ENCODE measurements at places on chromosomes 1 and 21.
A peak's percentile ranks its signal among the peaks of the same experiment; 100 is the strongest.

DNA sequence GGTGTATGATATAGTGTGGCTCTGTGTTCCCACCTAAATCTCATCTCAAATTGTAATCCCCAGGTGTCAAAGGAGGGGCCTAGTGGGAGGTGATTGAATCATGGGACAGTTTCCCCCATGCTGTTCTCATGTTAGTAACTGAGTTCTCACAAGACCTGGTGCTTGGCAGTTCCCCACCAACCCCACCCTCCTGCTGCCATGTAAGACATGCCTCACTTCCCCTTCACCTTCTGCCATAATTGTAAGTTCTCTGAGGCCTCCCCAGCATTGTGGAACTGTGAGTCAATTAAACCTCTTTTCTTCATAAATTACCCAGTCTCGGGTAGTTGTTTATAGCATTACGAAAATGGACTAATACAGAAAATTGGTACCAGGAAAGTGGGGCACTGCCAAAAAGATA, 1705.3 kb downstream of the NCAM2 start:
- H3K27ac ChIP-seq = no peak overlapping the region
- no peaks in the 10 kb centered on the region for H3K27me3 ChIP-seq
- H3K4me3 ChIP-seq = no peak overlapping the region
- ATAC-seq = no peak
- H3K36me3 ChIP-seq = no peaks in the 10 kb centered on the region

GRCh38 chr1:56557746-56558145, 21.6 kb downstream of the PLPP3 start:
- H3K36me3 ChIP-seq = no peaks in the 10 kb centered on the region
- H3K27me3 ChIP-seq = no peaks in the 10 kb centered on the region
- no peak for ATAC-seq

DNA sequence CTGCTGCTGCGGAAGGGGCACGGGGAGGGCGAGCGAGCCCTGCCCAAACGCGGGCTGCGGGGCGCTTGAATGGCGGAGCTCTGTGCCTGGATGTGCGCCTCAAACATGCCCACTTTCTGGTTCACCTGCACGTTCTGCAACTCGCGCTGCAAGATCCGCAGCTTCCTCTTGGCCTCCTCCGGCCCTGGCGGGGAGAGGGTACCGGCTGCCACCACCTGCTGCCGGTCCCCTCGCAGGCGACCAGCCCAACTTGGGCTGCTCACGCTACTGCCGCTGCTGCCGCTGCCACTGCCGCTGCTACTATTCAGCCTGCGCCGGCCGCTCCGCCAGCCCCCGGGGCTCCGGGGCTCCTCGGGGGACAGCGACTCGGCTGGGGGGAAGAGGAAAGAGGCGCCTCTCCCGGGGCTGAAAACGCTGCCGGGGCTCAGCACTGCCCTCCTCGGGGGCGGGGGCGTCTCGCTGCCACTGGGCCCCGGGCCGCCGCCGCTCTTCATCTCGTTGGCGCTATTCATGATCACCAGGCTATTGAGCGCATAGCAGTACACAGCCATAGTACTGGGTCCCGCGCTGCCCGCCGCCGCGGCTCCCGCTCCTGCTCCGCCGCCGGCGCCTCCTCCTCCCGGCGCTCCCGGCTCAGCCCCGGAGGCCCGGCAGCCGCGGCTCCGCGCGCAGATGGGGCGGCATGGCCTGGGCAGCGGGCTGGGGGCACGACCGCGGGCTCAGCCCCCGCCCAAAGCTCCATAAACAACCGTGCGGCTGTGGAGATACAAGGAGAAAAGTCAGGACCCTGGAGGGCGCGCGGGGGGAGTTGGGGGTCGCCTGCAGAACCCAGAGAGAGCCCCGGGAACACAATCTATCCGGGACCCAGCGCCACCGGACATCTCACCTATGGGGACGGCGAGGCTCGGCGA, 1.9 kb downstream of the ITPKB start:
- peak overlapping the region; percentile 100 for H3K27ac ChIP-seq
- peak; percentile 35 for ATAC-seq
- peaks cover 14% of the 10 kb centered on the region for H3K36me3 ChIP-seq
- H3K4me1 ChIP-seq = peaks cover 69% of the 10 kb centered on the region

GRCh38 chr1:29934255-29934772, 698.0 kb downstream of the PTPRU start:
- ATAC-seq = no peak
- H3K4me1 ChIP-seq = no peaks in the 10 kb centered on the region
- H3K27me3 ChIP-seq = peaks cover 41% of the 10 kb centered on the region
- H3K4me3 ChIP-seq = no peak overlapping the region
- H3K36me3 ChIP-seq = no peaks in the 10 kb centered on the region

DNA sequence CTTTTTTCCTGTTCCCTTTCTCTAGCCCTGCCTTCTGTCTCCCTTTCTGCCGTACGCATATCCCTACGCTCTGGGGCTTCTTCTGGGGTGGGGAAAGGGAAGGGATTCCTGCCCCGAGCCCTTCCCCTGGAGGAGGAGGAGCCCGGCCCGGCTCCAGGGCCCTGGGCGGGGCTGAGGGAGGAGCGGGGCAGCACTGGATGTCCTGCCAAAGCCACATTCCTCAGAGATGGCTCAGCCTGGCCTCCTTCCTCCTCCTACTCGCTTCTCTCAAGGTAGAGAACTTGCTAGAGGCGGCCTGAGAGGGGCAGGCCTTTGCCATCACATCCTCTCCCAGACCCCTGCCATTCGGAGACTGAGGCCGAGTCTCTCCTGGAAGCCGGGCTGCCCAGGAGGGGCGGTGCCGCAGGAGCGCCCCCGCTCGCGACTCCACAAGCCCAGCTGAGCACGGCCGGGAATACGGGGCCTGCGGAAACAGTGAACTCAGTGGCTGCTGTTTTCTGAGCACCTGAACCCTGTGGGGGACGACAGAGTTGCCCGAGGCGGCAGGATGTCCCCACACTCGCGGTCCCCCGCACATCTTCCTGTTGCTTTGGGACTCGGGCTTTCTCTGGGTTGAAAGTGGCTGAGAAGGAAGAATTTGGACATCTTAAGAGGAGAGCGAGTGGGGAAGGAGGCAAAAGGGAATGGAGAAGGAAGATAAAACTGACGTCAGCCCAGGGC, 12.2 kb downstream of the ADAMTSL4 start:
- no peaks in the 10 kb centered on the region for H3K27me3 ChIP-seq
- peak; percentile 89 for ATAC-seq
- H3K4me3 ChIP-seq = peak overlapping the region; percentile 64
- H3K4me1 ChIP-seq = peaks cover 86% of the 10 kb centered on the region
- peaks cover 17% of the 10 kb centered on the region for H3K36me3 ChIP-seq
- H3K27ac ChIP-seq = peak overlapping the region; percentile 100

DNA sequence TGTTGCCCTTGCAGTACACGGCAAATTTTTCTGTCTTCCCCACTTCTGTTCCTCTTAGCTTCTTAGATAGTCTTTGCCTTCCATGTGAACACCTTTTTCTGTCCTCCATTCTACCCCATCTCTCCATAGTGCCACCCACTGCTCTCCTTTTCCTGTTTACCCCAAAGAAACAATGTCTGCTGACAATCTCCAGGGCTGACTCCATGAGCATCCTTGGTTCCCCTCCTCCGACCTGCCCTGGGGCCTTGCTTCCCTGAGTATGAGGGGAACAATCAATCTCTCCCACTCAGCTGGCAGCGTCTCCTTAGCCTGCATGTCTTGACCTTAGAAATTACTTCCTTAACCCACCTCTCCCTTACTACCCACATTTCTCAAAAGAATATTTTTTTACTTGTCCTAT, 12.3 kb upstream of the MYBPHL start:
- H3K4me1 ChIP-seq = no peaks in the 10 kb centered on the region
- no peak overlapping the region for H3K4me3 ChIP-seq
- H3K36me3 ChIP-seq = peaks cover 100% of the 10 kb centered on the region
- ATAC-seq = no peak
- H3K27ac ChIP-seq = no peak overlapping the region

- no peaks in the 10 kb centered on the region for H3K36me3 ChIP-seq
- peak within 1 kb of the TSS; percentile 97 for H3K27ac ChIP-seq
Measured at GRCh38 chr1:87328272-87329050, at the start of gene LMO4. TSS of gene LMO4 (plus strand) at chr1:87328880. CDS start at chr1:87332016, 3,136 bp downstream.

DNA sequence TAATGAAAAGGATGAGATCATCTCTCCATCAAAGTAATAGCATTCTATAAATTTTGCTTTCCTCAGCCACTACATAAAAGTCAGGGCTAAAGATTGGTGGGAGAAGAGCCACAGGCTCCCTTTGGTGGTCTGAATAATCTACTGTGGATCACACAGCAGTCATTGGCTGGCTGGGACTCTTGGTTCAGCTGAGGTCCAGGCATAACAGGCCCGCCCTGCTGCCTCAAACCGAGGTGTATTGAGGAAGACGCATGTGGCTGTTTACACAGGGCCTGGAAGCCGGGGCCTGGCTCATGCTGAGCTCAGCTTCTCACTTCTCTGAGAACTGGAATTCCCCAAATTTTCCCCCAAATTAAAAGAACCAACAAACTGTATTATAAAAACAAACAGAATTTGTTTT, 139.2 kb downstream of the PTPRC start:
- no peaks in the 10 kb centered on the region for H3K4me1 ChIP-seq
- no peaks in the 10 kb centered on the region for H3K36me3 ChIP-seq
- H3K4me3 ChIP-seq = no peak overlapping the region
- H3K27ac ChIP-seq = no peak overlapping the region
- no peaks in the 10 kb centered on the region for H3K27me3 ChIP-seq

GRCh38 chr21:26969971-26970725, 3.3 kb upstream of the ADAMTS5 start:
- peaks cover 16% of the 10 kb centered on the region for H3K27me3 ChIP-seq
- H3K4me3 ChIP-seq = no peak overlapping the region
- H3K4me1 ChIP-seq = no peaks in the 10 kb centered on the region

DNA sequence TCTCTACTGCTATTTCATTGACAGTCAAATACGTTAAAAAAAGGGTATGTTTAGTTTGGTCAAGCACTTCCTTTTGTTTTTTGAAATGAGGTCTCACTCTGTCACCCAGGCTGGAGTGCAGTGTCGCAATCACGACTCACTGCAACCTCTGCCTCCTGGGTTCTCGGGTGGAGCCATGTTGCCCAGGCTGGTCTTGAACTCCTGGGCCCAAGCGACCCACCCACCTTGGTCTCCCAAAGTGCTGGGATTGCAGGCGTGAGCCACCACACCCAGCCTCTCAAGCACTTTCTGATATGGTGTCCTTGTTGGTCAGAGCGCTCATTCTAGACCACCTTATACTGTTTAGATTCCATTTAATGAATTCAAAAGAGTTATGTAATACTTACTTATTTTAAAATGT, 20.9 kb upstream of the RHBDL2 start:
- no peaks in the 10 kb centered on the region for H3K4me1 ChIP-seq
- no peaks in the 10 kb centered on the region for H3K27me3 ChIP-seq
- H3K27ac ChIP-seq = no peak overlapping the region

GRCh38 chr1:172549621-172550280, 16.8 kb downstream of the SUCO start:
- H3K36me3 ChIP-seq = no peaks in the 10 kb centered on the region
- no peak for ATAC-seq
- H3K4me3 ChIP-seq = no peak overlapping the region

GRCh38 chr1:28680151-28680550, 11.6 kb downstream of the GMEB1 start:
- H3K27me3 ChIP-seq = no peaks in the 10 kb centered on the region
- no peak overlapping the region for H3K27ac ChIP-seq
- peaks cover 42% of the 10 kb centered on the region for H3K36me3 ChIP-seq
- no peaks in the 10 kb centered on the region for H3K4me1 ChIP-seq
- no peak overlapping the region for H3K4me3 ChIP-seq
- no peak for ATAC-seq

- no peak overlapping the region for H3K4me3 ChIP-seq
- no peak overlapping the region for H3K27ac ChIP-seq
- H3K4me1 ChIP-seq = no peaks in the 10 kb centered on the region
Measured at GRCh38 chr1:206025283-206025820, 1.7 kb upstream of the CTSE start.

DNA sequence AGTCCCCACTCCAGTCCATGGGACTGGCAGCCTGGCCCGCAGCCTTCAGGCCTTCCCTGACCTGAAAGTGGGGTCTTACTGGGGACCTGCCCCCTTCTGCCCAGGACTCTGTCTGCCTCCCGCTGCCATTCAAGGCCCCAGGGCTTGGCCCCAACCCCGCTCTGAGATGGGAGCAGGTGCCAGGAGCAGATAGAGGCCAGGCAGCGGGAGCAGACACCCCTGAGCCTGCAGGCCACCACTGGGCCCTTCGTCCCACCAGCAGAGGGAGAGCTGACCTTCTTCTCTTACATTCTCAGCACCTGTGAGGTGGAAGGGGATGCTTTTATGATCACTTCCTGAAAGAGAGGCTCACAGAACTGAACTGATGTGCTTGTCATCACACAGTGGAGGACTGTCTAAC, 62.2 kb upstream of the TINAGL1 start:
- H3K4me1 ChIP-seq = no peaks in the 10 kb centered on the region
- ATAC-seq = no peak
- H3K4me3 ChIP-seq = no peak overlapping the region
- H3K27ac ChIP-seq = no peak overlapping the region
- peaks cover 6% of the 10 kb centered on the region for H3K27me3 ChIP-seq

DNA sequence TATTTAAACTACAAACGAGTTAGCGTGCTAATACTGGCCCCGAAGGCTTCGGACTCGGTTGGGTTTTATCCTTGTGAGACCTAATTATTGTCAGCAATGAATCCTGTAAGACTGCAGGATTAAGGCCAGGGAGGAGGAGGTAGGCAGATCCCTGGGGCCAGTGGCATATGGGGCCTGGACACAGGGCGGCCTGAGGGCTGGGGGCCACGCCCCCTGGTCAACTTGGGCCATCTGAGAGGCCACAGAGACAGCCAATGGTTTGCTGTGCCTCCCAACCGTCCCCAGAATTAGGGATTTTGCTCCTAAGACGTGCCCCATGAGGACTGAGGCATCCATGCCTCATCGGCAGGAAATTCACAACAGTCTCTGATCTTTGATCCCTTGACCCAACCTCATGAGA, 31.1 kb upstream of the DISP3 start:
- H3K27ac ChIP-seq = no peak overlapping the region
- ATAC-seq = no peak
- H3K4me3 ChIP-seq = no peak overlapping the region
- H3K4me1 ChIP-seq = no peaks in the 10 kb centered on the region
- peaks cover 96% of the 10 kb centered on the region for H3K27me3 ChIP-seq

- no peaks in the 10 kb centered on the region for H3K4me1 ChIP-seq
- no peak overlapping the region for H3K4me3 ChIP-seq
- H3K27me3 ChIP-seq = peaks cover 24% of the 10 kb centered on the region
- ATAC-seq = no peak
- H3K27ac ChIP-seq = no peak overlapping the region
Measured at GRCh38 chr1:90768098-90768497, 51.0 kb upstream of the BARHL2 start.

GRCh38 chr1:14853518-14853917, 255.0 kb downstream of the KAZN start:
- H3K36me3 ChIP-seq = no peaks in the 10 kb centered on the region
- H3K27ac ChIP-seq = no peak overlapping the region
- no peak for ATAC-seq
